ENCODE measurements at places on chromosomes 2 and 18.

DNA sequence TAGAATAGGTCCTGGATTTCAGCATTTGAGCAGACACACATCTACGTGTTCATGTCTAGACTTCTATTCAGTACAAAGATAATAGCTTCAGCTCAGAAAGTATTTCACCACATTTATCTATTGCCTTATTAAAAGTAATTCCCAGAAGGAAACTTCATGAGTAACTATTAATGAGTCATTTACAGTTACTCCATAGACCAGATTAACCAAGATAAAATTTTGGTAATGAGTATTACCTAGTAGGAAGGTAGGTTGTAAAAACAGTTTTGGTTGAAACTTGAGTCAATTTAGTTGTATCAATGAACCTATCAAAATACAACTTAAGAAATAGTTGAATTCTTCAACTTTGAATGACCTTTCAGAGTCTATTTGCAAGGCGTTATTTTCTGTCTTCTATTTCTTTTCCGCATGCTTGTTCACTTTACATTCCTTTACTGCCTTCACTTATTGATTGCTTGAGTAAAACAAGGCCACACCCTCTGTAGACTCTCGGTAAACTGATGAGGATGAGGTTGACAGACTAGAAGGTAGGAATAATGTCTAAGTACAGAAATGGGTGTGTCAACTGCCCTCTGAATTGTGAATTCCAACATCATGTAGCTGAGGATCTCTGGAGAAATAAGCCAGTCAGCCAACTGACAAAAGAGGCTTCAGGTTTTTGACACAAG is 1165.6 kb upstream of the ZEB2 start:
- no peak for DNase-seq

DNA sequence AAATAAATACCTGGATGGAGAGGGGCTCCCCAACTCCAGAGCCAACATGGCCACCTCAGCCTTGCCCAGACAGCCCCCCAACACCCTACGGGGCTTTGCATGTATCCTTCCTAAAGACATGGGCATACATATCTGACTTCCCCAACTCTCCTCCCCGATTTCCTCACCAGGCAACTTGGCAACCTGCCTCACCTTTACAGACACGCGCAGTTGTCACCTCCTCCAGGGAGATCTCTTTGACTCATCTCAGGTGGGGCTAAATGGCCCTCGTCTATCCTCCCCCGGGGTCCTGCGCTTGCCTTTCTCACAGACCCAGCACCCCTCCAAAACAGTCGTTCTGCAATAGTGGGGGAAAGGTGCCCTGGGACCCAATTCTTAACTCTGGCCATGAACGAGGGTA is 10.6 kb upstream of the BIN1 start:
- DNase-seq: no peak

- DNase-seq: no peak
These were observed 22.8 kb downstream of the TTLL4 start for GRCh38 chr2:218733171-218734021.

GRCh38 chr2:199552141-199552540 is 94.4 kb upstream of the SATB2 start:
- DNase-seq: no peak

DNA sequence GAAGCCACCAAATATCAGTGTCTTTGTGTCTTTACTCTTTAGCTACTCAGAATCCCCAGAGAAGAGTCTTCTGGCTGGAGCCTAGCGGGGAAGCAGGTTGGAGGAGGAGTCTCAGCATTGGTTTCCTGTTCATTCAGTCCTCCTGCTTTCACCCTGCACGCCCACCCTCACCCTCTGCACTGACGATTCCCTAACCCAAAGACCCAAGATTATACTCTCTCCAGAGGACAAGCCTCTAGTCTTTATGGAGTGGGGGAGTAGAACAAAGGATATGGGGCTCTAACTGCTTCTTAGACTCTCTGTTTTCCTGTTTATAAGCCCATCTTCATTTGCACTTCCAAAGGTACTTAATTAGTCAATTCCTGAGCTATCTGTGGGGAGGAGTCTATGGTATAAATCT is 338.8 kb downstream of the AGPS start:
- DNase-seq: no peak

DNA sequence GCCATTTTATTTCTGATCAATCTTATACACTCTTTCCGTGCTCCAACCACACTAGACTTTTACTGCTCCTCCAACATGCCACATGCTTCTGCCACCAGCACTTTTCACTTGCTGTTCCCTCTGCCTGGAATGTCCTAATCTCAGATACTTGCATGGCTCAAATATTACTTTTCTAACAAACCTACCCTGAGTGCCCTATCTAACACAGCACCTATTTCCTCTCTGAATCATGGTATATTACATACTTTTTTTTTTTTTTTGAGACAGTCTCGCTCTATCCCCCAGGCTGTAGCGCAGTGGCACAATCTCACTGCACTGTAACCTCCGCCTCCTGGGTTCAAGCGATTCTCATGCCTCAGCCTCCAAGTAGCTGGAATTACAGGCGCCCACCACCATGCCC is 166.3 kb upstream of the CAVIN2 start:
- DNase-seq: no peak

DNA sequence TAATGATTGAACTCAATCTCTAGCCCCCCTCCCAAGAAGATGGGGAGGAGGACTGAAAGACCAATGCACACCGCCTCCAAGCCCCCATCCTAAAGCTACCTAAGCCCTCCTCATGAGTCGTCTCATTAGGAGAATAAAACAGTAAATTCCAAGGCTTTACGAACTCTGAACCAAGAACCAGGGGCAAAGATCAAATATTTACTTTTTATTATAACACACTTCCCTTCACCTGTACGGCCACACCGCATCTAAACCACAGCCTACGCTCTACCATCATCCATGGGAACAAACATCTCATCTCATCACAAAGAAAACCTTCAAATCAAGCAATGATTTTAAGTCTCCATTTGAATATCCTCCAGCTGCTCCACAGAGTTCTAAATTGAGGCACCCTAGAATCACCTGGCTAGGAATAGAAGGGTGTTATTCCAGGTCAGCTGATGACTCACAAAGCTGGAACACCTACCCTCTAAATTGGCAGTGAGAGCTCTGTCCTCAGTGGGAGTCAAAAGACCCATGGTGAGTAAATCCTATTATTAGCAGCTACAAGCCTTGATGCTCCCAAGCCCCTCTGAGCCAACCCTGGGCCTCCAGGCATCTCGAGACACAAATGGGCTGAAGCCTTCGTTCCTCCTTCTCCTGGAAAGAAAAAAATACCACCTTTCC is 45.6 kb upstream of the BZW1 start:
- no peak for DNase-seq

DNA sequence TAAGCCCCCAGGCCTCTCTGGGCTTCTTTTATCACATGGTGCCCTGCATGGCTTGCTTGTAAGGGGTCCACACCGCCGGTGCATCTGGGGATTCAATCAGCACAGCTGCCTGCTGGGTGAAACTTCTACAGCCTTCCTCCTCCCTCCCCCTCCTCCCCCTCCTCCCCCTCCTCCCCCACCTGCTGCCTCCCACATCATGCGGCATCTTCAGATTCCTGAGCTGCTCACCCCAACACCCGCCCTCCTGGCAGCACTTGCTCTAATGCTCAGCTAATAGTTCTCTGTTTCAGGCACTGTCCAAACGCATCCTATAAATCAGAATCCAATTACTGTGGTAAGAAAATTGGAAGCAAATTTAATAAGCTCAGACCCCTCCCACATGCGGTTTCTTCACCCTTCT is 150.7 kb downstream of the GALNT14 start:
- DNase-seq: no peak

DNA sequence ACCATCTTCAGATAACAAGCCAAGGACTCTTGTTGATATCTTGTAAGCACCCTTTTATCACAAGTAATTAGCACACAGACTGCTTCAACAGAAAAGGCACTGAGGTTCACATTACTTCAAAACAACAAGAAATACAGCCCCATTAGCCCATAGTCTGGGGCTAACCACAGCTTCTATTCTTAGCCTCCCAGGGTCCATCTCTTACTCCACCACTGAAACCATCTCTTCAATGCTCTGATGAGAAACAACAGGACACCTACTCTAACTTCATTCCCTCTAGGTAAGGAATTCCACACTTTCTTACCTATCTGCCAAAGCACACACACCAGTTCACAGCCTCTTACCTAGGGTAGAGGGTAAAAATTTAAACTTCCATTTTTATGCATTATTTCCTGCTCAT is 26.4 kb upstream of the CYTIP start:
- no peak for DNase-seq

DNA sequence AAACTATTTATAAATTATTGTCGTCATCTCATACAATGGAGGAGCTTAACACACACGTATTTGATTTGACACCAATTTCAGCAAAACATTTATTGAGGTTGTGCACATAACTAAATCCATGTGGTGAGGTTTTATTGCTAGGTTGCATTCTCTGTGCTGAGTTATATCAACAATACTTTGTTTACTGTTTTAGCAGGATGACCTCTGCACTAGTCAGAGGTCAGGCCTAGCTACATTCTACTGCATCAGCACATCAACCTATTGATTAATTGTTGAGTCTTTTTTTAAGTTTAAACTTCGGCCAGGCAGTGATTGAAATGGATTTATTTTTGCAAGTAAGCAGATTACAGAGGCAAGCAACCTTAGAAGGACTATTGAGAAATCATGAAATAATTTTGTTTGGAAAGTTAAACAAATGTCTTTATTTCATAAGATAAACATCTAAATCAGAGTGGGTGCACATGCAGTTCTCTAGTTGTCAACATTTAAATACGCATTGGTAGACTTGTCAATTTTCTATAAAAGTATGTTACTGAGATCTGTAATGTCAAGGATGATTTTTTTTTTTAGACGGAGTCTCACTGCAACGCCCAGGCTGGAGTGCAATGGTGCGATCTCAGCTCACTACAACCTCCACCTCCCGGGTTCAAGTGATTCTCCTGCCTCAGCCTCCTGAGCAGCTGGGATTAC is 75.2 kb upstream of the CD28 start:
- DNase-seq: no peak

DNA sequence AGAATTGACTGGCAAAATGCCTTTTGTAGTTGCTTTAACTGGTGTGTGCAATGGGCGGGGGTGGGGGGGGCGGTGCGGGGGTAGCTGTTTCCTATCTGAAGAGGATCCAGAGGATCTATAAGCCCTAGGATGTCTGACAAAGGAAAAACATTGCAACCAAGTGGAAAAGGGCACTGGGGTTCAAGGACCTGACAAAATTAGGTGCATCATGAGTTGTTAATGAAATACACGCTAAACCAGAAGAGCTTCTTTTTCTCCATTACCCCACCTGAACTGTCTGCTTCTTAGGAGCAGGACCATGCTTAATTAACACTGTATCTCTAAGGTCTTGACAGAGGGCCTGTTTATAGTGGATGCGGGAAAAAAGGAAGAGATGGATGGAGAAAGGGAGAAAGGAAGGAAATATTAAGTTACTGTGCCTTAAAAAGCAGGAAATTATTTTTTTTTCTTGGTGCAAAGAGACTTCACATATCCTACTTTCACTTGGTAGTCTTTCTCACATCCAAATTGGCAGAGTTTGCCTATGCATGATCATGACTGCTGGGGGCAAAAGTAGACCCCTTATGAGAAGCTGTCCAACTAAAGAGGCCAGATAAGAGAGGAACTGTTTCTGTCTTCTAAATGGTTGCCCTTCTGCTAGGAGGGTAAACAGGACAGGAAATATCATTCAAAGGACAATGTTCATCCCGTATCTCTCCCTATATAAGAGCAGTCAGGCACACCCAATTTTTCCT is 4.6 kb downstream of the RND3 start:
- no peak for DNase-seq

DNA sequence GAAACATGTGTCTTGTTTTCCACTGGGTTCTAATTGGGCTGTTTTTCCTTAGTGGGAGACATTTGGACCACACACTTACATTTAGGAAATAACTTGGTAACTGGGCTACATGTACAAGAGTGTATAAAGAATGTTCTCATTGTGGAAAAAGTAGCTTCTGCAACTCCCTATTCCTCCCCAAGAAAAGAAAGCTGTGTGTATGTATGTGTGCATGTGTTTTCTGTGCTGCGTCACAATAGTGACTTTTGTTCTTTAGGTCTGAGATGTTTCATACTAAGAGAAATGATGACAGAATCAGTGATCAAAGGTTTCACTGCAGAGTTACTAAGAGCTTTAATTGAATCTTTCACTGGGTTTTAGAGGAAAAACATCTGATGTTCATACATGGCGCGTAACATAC is 82.7 kb downstream of the TANC1 start:
- no peak for DNase-seq

GRCh38 chr2:26811791-26812694 is 26.2 kb downstream of the CENPA start:
- DNase-seq: no peak

- DNase-seq: no peak
These were observed 154.9 kb downstream of the CSRNP3 start for GRCh38 chr2:165624470-165624800.

GRCh38 chr2:186717320-186718007 is 23.6 kb downstream of the FAM171B start:
- DNase-seq: no peak
